NCI-H2171 (cell line): ENCODE measurements at places on chromosomes 3 and 15.

DNA sequence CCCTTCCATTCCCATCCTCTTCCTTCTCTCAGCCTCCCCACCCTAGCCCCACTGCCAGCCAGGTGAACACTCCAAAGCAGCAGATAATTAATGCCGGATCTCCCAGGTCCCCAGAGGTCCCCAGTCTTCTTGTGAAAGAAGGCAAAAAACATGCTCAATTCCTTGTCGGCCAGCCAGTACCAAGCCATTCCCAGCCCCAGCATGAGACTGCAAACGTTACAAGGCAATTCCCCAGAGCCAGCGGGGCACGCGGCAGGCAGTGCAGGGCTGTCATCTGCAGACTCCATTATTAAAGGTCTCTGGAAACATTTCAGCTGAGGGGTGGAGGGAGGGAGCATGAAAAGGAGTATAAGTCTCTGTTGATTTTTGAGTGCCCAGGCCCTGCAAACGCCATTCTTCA lies 117.8 kb downstream of the XXYLT1 start:
- DNase-seq = peak; percentile 81

GRCh38 chr15:70589221-70589620 lies 174.1 kb downstream of the UACA start:
- no peak for DNase-seq

DNA sequence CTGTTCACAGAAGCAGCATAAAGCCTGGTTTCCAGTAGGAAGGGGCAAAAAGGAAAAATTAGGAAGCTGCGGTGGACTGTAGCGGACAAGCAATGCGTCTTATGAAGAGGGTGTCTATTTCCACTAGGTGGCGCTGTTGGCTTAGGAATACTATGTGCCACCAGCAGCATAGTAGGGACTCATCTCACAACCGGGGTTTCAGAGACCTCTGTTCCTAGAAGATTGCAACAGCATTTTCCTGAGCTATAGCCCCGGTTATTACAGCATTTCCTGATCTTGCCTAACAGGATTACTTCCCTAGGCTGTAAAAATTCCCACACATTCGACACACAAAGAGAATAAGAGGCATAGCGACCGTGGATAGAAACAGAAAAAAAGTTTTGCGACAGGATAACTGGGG lies 683.0 kb downstream of the TBL1XR1 start:
- DNase-seq = no peak

- DNase-seq = no peak
These were observed 456.3 kb downstream of the FOXP1 start for GRCh38 chr3:71127052-71127831.

DNA sequence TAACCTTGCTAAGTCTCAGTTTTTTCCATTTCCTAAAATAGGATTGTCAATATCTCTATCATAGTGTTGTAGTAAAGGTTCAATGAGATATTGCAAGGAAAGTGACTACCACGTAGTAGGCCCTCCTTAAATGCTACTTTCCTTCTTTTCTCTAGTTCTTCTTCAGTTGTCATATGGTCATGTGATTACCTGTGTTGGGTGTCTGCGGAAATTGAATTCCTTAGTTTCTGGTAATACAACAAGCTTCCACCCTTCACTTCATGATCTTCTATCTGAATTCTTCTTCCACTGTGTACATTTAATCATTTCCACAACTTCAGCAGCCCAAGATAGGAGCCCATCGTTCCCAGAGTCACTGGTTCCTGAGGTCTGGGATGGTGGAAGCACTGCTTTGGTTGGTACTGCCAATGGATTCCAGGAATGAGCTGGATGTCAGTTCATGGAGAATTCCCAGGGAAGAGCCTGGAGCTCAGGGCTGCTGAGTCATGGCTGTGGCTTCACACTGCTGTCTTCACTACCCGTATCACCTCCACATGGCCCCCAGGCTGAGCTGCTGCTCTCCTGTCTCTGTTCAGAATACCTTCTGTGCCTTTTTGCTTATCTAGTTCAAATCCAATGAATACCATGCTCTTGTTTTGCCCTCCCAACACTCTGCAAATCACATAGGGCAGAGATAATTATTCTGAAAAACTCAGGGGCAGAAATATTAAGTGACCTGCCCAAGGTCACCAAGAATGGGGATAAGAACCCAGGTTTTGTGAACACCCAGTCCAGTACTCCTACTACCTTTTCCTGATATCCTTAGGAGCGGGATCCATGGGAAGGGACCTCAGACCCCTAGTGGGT lies 98.6 kb downstream of the RPL39L start:
- no peak for DNase-seq

DNA sequence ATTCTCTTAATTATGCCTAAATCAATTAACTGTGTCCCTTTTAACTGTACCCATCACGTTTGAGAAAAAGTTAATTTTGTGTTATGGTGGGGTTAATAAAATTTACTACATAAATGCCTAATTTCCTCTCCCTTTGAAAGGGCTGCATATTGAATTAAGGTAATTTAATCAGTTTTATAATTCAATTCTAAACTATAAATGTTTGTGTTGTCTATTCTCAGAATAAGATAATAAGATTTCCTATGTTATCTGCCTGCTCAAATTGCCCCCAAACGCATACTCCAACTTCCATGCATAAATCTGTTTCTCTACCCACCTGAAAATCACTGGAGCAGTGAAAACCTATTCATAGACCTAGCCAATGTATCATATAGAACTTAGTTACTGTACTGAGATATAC lies 1716.1 kb downstream of the SI start:
- no peak for DNase-seq

GRCh38 chr15:44999105-44999504 lies 23.9 kb upstream of the SORD start:
- no peak for DNase-seq

GRCh38 chr3:66910266-66911055 lies 87.6 kb upstream of the KBTBD8 start:
- DNase-seq = peak; percentile 11

GRCh38 chr3:10515884-10516495 lies 10.6 kb upstream of the ATP2B2 start:
- no peak for DNase-seq

GRCh38 chr3:62090519-62090918 lies 282.8 kb downstream of the FEZF2 start:
- DNase-seq = no peak
